ENCODE measurements at places on chromosomes 11 and 22.
A peak's percentile ranks its signal among the peaks of the same experiment; 100 is the strongest.

- DNase-seq: no peak
These were observed 53.5 kb upstream of the EIF3M start for GRCh38 chr11:32529994-32530588.

DNA sequence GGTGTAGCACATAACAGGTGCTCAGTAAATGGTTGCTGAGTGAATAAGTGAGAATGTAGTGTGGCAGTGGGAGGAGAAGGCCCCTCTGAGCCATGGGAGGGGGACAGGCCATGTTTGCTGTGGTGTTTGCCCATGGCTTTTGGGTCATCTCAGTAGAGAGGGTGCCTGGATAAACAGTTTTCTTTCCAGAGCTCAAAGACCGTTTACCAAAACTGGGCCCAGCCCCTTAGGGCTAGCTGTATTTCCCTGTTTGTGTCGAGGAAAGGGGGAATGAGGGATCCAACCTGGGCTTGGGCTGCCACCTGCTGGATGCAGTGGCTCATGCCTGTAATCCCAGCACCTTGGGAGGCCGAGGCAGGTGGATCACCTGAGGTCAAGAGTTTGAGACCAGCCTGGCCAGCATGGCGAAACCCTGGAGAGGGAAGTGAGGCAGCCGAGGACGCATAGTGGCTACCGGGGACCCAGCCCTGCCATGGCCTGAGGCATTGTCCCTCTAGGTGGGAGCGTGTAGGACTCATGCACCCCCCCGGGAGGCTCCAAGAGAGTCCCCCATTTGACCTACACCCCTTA is 8.7 kb upstream of the LTO1 start:
- DNase-seq: no peak

DNA sequence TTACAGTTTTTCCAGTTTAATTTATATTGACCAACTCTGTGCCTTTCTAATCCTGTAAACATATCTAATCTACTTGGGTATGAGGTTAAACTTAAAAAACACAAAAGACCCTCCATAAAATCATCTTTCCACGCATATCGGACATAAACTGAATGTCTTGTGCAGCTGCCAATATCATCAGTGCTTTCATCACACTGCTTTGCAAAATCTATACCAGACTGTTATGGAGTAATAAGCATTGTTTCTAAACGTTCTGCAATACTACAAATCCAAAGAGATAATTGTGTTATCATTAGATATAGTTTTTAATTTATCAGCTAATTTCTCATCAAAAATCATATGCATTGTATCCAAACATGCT is 36.1 kb upstream of the AMPD3 start:
- no peak for DNase-seq

GRCh38 chr22:35154937-35155387 is 89.0 kb downstream of the ISX start:
- peak; percentile 50 for DNase-seq

DNA sequence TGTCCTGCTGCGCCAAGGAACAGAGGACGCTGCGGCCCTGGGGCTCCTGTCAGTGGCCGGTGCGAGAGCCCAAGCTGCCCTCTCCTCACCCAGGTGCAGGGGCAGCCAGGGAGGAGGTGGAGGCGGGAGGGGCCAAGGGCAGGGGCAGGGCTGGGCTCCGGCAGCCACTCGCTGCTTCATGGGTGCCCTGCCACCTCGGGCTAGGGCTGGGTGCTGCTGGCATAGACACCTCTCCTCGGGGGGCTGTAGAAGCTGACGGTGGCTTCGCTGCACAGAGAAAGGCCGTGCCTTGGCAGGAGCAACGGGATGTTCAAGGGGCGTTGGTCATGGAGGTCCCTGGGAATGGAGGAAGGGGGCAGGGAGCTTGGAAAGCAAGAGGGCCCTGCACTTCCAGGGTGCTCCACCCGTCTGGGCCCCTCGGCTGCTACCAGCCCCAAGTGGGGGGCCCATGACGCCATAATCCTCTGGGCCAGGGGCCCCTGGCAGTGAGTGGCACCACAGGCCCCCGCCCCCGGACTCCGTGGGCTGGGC is 1.6 kb upstream of the TBX1 start:
- DNase-seq: no peak

DNA sequence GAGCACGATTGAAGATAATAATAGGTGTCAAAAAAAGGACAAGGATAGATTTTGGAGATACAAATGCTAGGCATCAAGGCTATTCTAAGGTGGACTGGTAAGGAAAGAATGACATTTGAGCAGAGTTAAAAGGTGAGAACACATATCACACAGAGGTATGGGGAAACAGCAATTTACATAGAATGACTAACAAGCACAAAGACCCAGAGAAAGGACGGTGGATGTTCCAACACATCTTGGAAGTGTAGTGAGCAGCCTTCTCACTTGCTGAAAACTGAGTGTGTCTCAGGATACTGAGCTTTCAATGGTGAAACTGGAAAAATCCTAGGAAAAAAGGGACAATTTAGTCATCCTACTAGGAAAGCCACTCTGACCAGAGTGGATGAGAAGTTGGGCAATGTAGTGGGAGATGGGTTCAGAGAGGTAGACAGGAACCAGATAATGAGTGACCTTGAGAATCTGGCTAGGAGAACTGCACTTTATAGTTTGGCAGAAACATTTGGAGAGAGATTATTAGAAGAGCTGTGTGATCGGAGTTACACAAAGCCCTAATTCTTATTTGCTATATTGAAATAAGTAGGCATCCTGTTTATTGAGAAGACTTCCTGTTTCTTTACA is 706.0 kb downstream of the KCNA4 start:
- no peak for DNase-seq

DNA sequence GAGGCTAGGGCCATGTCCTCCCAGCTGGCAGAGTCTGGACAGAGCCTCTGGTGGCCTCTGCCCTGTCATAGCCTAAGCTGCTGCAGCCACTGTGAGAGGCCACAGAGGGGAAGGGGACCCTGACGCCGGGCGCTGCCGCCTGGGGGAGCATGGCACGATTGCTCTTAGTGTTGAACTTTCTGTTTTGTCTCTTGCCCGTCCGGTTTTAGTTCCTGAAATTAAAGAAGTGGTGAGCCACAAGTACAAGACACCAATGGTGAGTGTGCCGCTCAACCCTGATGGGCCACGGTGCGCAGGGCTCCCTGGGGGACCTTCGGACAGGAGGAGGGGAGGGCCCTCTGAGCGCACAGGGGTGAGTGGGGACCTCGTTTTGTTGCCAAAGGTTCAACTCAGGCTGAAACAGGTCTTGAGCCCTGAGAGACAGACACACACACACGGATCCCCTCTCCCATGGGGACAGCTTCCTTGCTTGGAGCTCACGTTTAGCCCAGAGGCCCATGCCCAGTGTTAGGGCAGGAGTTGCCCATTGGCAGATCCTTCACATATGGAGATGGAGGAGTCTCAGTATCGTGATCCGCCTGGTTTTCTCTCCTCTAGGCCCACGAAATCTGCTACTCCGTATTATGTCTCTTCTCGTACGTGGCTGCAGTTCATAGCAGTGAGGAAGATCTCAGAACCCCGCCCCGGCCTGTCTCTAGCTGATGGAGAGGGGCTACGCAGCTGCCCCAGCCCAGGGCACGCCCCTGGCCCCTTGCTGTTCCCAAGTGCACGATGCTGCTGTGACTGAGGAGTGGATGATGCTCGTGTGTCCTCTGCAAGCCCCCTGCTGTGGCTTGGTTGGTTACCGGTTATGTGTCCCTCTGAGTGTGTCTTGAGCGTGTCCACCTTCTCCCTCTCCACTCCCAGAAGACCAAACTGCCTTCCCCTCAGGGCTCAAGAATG is 23.8 kb downstream of the MYBPC3 start:
- no peak for DNase-seq

DNA sequence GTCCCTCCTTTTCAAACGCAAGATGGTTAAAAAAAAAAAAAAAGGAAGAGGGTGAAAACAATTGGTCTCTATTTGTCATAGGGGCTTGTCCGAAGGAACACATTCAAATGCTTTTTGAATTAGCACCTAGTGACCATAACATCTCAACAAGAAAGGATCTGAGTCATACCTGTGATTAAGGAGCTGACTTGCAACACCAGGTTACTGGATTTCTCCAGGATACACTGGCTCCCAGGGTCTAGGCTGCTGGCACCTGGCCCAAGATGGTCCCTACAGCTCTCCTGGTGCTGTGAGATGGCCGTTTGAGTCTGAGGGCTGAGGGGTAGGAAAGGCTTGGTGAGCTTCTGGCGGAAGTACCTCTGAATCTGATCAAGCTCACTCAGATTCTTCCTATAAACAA is 28.4 kb upstream of the UCP3 start:
- no peak for DNase-seq

- DNase-seq: peak; percentile 30
These were observed 56.8 kb downstream of the C22orf31 start for GRCh38 chr22:29004647-29005371.

DNA sequence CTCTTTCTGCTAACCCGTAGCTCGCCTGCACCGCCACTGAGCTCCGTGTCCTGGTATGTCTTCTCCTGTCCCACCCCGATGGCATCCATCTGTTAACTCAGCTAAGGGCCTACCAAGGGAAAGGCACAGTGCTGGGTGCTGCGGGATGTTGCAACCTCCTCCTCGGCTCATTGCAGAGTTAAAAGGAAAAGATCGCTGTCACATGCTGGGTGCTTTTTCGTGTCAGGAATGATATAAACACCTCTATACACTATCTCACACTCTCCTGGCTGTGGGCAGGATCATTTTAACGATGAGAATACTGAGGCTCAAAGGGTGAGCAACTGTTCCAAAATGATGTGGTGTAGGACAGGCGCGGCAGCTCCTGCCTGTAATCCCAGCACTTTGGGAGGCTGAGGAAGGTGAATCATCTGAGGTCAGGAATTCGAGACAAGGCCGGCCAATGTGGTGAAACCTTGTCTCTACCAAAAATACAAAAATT is 10.1 kb downstream of the TXN2 start:
- no peak for DNase-seq

- no peak for DNase-seq
These were observed at the start of gene OR51V1 for GRCh38 chr11:5200582-5200981. Gene OR51V1 (minus strand): TSS chr11:5200682. CDS start chr11:5200682, 0 bp downstream.

DNA sequence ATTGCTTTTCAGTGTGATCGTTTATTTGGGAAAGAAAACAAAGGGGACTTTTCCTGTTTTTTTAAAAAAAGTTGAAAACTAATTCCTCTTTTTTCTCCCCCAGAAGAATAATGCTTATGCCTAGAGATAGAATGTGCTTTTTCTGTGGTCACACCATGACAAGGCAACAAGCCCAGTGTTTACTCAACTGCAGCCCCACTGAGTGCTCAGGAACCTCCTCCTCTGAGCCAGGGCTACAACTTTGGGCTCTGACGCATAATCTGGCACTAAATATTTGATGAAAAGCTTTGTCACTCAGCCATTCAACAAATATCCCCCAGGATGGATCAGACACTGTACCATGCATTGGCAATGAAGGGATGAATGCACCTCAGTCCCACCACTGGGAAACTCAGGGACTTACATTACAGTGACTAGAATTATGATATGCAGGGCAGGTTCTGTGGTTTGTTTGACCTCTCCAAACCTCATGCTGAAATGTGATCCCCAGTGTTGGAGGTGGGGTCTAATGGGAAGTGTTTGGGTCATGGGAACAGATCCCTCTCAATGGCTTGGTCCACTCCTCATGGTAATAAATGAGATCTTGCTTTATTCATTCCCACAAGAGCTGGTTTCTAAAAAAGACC is 155.9 kb downstream of the CCDC34 start:
- no peak for DNase-seq

- no peak for DNase-seq
These were observed 1.9 kb downstream of the RCOR2 start for GRCh38 chr11:63914896-63915691.

GRCh38 chr22:29125443-29125778 is 52.6 kb downstream of the KREMEN1 start:
- no peak for DNase-seq

GRCh38 chr11:27700351-27701301 is at the start of gene BDNF:
Gene BDNF (minus strand): TSS chr11:27700455. CDS start chr11:27658564, 41,891 bp downstream.
- DNase-seq: no peak

All from left cardiac atrium (tissue), 4 donors.